ENCODE measurements at places on chromosomes 1 and 21. TPM values are rescaled to one million over a fixed set of nuclear protein-coding genes. Genes with fewer than 3 reads are reported as not detected.

- DNase-seq: no peak
These were observed 93.0 kb downstream of the ATP1A1 start for GRCh38 chr1:116465845-116466685.

DNA sequence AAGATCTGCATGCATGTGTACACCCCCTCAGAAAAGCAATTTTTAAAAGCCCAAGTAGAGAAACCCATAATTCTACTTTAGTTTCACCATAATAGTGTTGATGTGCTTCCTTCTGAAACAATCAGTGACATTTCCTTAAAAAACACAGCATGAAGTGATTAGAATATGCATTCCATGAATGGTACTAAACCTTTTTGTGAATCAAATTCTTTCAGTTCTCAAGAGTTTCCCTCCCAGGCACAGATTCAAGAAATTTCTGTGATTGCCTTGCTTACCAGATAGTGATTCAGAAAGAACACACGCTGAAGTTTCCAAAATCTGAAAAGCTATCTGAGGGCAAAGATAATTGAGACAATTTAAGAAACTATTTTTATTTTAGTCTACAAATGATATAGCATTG lies 136.4 kb upstream of the ADGRL2 start:
- no peak for DNase-seq

- DNase-seq: peak; percentile 18
These were observed 19.6 kb upstream of the TARBP1 start for GRCh38 chr1:234498448-234499118.

DNA sequence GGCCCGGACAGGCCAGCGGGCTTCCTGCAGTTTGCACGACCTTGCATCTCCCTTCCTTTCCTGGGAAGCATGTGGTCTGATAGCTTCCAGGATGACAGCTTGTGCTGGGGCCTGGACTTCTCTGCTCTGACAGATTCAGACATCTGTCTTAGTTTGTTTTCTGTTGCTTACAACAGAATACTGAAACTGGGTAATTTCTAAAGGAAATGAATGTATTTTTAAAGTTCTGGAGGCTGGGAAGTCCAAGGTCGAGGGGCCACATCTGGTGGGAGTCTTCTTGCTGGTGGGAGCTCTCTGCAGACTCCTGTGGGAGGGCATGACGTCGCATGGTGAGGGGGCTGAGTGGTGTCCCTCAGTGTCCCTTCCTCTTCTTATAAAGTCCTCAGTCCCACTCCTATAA lies 35.3 kb upstream of the TENT5B start:
- no peak for DNase-seq

- peak; percentile 34 for DNase-seq
These were observed 1.1 kb upstream of the TMEM167B start for GRCh38 chr1:109089242-109090015.

DNA sequence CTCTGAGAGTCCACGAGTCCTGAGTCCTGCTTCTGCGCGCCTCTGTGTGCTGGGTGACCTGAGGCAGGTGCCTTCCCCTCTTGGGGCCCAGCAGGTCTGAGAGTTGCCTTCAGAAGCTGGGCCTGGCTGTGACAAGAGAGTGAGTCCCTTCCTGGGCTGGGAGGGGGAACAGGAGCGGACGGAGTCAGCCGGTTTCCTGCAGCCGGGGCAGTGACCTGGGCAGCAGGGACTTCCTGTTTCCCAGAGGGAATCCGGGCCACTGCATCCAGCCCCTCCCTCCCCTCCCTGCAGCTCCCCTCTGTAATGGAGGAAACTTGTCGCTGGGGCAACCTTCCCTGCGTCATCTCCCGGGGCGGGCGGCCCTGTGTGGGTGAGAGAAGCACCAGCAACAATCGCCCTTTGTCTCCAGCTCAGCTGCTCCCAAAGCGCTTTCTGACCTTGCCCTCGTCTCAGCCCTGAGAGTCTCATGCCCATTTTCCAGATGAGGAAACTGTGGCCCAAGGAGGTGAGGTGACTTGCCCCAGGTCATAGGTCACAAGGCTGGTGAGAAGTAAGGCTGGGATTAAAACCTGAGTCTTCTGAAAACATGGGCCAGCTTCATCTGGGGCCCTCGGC lies 61.1 kb downstream of the SDC3 start:
- DNase-seq: peak; percentile 85

- no peak for DNase-seq
These were observed 75.0 kb downstream of the CEP350 start for GRCh38 chr1:180029524-180030135.

GRCh38 chr1:107698161-107698560 lies 266.8 kb downstream of the VAV3 start:
- no peak for DNase-seq

GRCh38 chr1:57976216-57976615 lies 552.4 kb upstream of the DAB1 start:
- DNase-seq: no peak

- DNase-seq: peak; percentile 99
These were observed 32.7 kb upstream of the WASF2 start for GRCh38 chr1:27522432-27523336.

DNA sequence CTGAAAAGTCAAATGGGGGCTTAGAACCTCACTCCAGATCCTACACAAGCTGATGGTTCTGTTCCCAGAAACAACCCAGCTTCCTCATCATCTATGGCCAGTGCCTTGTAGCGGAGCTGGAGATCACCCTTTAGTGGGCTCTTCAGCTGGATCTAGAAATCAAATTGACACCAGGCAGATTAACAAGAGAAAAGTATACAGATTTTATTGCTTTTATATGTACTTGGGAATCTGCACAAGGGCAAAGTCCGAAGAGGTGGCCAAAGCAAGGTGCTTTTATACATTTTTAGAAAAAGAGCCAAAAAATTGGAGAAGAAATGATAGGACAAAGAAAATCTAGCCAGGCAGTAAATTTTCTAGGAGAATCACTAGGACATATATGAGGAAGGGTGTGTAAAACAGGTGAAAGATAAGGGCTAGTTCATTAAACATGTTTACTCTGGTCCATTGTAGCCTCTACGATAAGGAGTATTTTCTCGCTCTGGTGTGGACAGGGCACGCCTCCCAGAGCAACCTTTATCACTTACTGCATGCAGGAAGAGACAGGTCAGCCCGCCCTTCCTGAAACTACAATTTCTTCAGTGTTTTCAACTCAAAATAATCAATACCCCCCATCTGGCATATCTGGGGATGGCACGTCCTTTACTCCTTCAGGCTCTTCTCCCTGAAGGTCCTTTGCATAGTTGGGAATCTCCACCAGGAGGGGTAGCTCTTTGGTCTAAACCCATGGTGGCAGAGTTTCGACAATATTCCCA lies 14.0 kb upstream of the LGALS8 start:
- DNase-seq: no peak

DNA sequence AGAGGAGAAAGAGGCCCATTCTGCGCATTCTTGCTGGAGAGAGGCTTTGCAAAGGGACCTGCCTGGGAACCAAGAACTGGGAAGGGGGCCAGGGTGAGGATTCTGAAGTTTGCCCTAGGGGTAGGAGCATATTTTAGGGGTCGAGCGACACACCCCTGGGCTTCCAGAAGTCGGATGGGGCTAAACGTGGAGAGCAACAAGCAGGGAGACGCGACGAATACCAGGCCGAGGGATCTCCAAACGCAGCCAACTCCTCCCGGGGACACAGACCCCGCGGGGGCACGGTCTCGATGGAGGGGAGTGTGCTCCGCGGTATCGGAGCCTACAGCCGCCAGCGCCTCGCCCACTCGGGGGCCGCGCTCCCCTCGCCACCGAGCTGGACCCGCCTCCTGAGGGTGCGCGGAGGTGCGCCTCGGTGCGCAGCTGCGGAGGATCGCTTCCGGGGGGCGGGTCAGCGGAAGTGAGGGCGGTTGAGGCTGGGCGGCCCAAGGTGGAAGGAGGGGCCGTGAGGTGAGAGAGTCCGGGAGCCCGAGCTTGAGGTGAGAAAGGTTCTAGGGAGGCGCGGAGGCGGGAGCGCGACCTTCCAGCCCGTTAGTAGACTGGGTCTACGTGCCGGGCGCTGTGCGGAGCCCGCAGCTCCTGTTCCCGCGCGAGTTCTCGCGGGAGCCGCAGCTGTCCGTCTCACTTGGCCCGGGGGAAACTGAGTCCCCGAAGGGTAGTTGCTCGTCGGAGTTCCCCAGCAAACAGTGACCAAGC lies at the start of gene MTFR1L:
TSS of gene MTFR1L (plus strand) at position 464 of the 756 bp plus-strand sequence. CDS start 3,151 bp downstream, outside the sequence.
- peak; percentile 90 for DNase-seq

- no peak for DNase-seq
These were observed 184.1 kb upstream of the RNPC3 start for GRCh38 chr1:103341377-103341880.

DNA sequence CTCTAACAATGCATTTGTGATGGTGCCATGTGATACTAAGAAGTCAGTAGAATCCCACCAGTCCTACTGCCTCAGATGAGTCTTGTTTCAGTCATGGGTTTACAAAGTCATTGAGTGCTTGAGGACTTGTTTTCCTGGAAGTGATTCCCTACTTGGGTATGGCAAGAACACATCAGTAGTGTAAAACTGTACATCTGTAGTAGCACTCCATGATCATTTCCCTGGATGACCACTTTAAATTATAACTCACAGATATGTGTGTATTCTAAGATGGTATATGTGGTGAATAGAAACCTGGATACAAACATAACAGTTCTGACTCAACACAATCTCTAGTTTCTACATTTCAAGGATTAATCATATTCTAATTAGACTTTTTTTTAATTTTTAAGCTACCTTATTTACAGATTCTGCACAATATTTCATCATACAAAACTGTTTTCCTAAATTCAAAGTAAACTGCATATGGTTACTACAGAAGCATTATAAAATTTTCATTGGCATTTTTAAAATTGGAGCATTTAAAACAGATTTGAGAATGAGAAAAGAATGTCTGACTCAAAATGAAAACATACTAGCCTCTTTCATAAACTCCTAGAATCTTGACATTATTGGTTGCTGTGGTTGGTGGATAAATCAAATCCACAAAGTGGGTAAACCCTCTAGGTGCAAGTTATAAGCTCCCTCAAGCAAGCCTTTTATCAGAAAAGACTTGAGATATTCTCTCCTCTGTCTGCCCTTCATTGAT lies 6.8 kb upstream of the PSMG1 start:
- DNase-seq: peak; percentile 53

- no peak for DNase-seq
These were observed 6.8 kb upstream of the PEAR1 start for GRCh38 chr1:156886583-156887281.

DNA sequence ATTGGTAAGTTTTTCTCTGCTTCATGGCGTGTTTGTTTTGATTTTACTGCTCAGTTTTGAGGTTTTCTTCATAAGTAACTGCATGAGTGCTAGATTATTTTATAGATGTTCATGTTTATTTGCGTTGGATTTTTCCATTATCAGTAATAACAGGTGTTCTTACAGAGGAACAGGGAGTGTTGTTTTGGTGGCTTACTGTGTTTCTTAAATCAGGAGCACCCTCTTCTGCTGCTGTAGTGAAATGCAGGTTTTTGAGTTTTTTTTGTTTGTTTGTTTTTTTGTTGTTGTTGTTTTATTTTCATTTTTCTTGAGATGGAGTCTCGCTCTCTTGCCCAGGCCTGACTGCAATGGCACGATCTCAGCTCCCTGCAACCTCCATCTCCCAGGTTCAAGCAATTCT lies 32.6 kb downstream of the CTBS start:
- no peak for DNase-seq

DNA sequence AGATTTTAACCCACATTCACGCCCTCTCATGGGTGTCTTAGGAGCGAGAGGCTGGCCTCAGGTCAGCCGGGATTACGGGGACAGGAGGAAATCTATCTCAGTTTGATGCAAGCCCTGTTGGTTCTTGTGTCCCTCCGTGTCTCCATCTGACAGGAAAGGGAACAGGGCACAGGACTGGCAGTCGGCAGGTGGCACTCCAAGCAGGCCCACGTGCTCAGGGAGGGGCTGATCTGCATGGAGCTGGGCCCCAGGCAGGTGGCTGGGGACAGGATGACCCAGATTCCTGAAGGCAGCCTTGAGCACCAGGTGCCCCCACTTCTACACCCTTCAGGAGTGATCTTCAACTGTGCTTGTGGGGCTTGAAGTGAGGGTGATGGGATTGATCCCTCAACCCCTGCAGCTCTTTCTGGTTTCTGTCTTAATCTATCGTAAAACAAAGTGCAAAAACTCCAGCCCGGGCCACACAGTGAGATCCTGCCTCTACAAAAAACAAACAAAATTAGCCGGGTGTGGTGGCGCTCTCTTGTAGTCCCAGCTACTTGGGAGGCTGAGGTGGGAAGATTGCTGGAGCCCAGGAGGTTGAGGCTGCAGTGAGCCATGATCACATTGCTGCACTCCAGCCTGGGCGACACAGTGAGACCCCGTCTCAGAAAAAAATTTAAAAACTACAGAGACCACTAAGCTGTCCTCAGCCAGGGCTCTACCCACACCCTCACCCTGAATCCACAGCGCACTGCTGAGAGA lies 8.3 kb downstream of the PLEKHG5 start:
- DNase-seq: no peak

DNA sequence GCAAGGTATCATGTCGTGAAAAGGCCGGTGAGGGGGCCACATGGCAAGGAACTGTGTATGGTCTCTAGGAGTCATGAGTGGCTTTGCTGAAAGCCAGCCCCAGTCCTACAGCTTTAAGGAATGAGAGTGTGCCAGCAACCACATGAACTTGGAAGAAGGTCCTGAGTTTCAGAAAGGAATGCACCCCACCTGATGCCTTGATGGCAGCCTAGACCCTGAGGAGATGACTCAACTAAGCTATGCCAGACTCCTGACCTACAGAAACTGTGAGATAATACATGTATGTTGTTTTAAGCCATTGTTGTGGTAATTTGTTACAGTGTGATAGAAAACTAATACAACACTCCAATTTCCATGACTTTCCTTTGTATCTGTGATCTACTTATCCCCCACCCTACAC lies 33.5 kb upstream of the AKT3 start:
- DNase-seq: peak; percentile 56

GRCh38 chr1:84712276-84712874 lies 22.1 kb upstream of the SSX2IP start:
- no peak for DNase-seq

DNA sequence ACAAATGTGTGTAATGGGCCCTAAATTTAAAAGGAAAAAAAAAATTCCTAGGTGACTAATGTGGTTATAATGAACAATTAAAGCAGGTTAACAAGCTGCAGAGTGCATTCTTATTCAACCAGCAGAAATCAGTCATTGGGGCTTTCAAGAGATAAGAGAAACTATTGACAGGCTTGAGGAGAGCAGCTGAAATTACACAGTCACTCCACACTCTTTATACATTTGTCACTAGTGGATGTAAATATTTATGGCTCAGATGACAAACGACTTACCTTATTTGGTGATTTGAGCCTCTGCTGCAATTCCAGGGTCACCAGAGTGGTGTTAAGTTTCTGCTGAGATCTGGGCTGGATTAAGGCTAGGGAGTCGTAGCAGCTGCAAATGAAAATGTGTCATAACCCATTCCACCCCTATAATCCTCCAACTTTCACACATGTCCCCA lies 896.3 kb downstream of the TTLL7 start:
- DNase-seq: no peak

GRCh38 chr1:63486629-63487028 lies 36.4 kb downstream of the ITGB3BP start:
- no peak for DNase-seq

The SPRR2A gene
- polyA plus RNA-seq: 0.42 TPM

The NIBAN1 gene
- 3.2 TPM for polyA plus RNA-seq

The MR1 gene
- polyA plus RNA-seq: 18.0 TPM

The OLFML3 gene
- polyA plus RNA-seq: 0.73 TPM

The LCE3E gene
- 0.19 TPM for polyA plus RNA-seq

The SLC6A9 gene
- 12.9 TPM for polyA plus RNA-seq

The FHAD1 gene
- polyA plus RNA-seq: 0.03 TPM
